ENCODE measurements at places on chromosomes 3 and 15.

GRCh38 chr3:119013951-119014350 is 20.7 kb downstream of the IGSF11 start:
- DNase-seq, result no peak

GRCh38 chr3:139521816-139522215 is 17.7 kb downstream of the RBP1 start:
- no peak for DNase-seq

- no peak for DNase-seq
Observed at GRCh38 chr15:52324109-52324508, 28.5 kb upstream of the MYO5C start.

- no peak for DNase-seq
Observed at GRCh38 chr3:148697306-148698189, at the start of gene AGTR1. Gene AGTR1, plus strand, starts transcription at chr3:148697903. Its CDS starts 43,133 bp downstream, at chr3:148741036.

- DNase-seq, result peak; percentile 18
Observed at GRCh38 chr3:194395778-194396538, 3.1 kb downstream of the GP5 start.

DNA sequence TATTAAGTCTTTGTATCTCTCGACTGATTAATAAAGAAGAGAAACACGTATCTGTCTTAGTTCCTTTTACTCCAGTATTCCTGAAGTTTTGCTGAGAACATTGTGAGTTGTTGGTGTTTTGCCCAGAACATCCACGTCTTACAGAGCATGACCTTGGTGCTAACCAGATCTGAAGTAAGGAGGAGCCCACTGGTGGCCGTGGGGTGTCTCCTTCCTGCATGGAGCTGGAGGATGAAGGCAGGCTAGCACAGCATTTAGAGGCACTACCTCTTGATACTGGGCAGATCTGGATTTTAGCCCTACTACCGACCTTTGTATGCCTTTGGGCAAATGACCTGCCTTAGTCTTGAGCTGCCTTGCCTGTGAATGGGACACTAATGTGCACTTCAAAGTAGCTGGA is 28.9 kb upstream of the ESYT3 start:
- no peak for DNase-seq

- no peak for DNase-seq
Observed at GRCh38 chr3:141170678-141171295, 60.8 kb upstream of the PXYLP1 start.
